ENCODE measurements at places on chromosomes 16 and 17.

GRCh38 chr17:71803656-71804284 lies 317.1 kb upstream of the SOX9 start:
- no peak for DNase-seq

DNA sequence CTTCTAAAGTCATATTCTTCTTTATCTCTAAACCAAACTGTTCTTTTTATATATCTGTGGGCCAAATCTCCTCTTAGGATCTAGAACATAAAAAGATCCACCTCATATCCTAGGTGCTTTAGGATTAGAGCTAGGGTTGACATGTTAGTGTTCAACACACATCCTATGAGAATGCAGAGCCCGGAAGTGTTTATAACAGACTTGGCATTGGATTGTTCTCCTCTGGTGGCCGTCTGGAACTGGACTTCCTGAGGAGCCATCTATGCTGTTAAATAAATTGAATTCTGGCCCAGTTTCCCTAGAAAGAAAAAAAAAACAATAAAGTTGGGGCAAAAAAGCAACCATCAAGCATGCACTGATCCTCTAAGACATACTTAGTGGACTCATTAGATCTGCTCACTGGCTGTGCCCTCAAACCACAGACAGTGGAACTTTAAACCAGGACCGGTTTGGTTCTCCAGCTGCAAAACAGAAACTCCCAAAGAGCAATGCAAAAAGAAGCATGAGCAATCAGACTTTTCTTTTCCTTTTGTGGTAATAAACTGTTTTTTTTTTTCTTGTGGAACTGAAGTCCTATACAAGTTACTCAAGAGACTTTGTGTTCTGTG lies 182.5 kb downstream of the ZNF18 start:
- no peak for DNase-seq

- no peak for DNase-seq
Measured at GRCh38 chr16:88512728-88513696, 57.2 kb upstream of the ZC3H18 start.

GRCh38 chr16:65418435-65418834 lies 296.6 kb upstream of the CDH11 start:
- no peak for DNase-seq

DNA sequence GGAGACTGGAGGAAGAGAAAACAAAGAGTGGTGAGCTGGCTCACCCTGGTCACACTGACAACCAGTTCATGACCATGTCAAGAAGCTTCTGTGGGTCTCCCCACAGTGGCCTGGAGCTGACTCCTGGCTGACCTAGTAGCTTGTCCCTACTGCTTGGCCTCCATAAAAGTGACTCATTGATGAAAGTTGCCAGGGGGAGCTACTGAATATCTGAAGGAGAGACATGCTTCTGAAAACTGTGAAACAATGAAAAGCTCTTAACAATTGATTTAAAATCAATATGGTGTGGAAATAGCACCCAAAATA lies 22.0 kb downstream of the SMPD3 start:
- DNase-seq: no peak

DNA sequence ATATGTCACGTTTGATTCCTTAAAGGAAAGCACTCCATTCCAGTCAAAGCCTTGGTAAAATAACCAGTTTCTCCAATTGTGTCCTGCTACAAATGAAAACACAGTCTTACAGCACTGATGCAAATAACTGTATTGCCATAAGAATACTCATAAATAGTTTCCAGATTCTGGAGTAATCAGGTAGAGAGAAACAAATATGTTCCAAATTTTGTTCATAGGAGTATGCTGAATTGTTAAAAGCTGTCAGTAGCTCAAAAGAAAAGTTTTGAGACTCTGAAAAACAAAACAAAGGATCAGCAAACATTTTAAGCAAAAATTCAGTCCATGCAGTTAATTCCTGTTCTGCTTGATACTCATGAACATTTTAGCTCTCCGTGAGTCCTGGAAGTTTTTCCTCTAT lies 7.8 kb downstream of the DHRS7B start:
- no peak for DNase-seq

- no peak for DNase-seq
Measured at GRCh38 chr17:63707151-63707550, 7.2 kb upstream of the LIMD2 start.

DNA sequence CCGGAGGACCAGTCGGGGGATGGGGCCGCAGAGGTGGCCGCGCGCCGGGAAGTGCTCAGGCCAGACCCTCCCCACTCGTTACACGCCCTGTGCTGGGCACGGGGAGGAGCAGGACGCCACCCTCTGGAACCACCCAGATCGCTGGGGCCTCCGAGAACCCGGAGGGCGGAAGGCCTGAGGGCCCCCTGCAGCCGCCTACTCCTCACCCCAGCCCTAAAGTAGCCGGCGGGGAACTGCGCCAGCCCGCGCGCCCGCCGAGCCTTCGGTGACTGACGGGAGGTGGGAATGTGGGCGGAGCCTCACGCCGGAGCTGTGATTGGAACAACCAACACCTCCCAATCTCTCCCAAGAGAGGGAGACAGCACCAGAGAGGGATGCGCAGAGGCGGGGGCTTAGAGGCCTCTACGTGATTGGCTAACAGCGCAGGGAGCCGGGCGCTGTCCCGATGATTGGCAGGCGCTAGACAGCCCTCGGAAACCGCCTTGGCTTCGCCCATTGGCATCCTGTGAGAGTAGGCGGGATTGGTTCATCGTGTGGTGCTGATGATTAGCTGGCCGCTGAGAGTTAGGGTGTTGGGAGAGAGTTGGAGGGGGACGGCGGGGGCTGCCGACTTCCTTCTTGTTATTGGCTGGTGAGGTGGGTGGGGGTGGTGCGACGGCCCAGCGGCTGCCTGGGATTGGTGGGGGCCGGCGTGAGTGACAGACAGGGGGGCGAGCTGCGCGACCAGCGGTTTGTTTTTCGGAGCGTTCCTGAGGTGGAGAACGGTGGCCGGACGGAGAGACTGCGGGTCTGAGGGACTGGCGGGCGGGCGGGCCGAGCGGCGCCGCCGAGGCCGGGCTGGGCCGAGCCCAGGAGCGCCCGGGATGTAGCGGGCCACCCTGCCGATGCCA lies at the start of gene MAP3K3:
TSS of gene MAP3K3 (plus strand) at position 734 of the 890 bp plus-strand sequence. CDS start 343 bp downstream, outside the sequence.
- peak; percentile 91 for DNase-seq

DNA sequence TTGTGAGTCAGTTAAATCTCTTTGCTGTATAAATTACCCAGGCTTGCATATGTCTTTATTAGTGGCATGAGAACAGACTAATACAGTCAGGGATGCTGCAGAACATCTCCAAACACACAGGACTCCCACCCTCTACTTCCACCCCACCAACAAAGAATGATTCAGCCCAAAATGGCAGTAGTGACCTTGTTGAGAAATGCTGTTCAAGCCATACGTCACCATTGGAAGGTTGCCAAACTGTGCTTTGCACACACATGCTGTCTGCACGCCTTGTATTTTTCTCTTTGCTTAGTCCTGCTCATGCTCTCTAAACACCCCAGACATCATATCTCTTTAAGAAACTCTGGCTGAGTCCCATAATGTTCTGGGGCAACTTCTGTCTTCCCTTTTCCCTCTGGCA lies 589.6 kb downstream of the WWOX start:
- no peak for DNase-seq

DNA sequence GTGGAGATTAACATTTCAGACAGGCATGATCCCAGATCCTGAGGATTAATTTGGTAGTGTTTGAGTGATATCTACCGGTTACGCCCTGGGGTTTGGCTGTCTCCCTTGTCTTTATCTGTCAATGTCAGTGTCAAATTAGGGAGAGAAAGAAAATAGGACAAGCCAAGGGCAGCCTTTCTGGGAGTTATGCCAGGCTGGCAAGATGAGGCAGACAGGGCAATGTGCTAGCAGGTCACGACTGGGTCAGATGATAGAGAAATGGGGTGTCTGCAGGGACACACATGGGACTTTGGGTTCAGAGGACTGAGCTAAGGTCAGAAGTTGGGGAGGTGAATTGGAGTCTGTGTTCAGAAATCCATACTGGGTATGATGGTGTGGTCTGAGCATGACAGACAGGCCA lies 27.4 kb upstream of the LYRM9 start:
- no peak for DNase-seq

DNA sequence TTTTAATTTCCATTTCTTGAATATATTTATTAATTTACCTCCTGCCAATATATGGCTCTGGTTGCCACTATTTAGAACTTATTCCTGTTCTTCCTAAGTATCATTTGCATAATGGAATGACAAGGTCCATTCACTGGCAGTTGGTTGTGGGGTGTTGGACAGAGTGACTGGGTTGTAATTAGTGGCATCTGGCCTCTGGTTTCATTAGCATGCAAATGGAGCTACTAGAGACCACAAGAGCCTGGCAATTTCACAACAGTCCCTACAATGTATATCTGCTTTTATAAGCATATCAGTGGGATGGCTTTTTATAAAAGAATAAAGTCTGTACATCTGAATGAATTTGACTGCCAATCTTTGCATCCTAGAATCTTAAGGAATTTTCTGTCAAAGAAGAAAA lies 1030.9 kb upstream of the CDH8 start:
- no peak for DNase-seq

- no peak for DNase-seq
Measured at GRCh38 chr17:40363111-40363827, 1.3 kb downstream of the GJD3 start.

DNA sequence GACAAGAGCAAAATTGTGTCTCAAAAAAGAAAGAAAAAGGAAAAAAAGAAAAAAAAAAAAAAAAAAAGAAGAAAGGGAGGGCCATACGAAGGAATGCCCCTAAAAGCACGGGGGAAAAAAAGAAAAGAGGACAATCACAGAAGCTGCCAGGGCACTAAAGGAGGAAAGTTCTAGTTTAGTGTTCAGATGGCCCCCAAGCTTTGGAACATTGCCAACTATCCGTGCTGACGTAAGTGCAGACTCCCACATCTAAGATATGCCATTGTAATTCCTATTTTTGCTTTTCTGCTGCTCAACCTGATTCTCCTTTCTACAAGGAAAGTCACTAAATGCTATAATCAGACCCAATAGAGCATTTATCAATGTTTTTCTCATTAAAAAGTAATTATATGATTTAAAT lies 842.1 kb downstream of the KCNJ2 start:
- DNase-seq: no peak

DNA sequence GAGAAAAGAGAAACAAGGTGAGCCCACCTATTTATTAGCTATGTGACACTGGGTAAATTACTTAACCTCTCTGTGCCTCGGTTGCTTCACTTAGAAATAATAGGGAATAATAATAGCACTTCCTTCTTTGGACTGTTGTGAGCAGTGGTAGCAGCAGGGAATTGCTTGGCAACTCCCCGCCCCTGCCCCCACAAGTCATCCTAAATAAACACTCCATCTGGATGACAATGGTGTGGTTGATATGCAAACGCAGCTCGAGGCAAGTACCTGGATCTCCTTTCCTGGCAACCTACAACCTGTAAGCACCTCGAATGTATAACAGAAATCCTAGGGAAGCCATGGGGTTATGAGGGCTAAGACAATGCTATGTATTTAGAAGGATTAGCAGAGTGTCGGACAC lies 9.1 kb downstream of the TEKT3 start:
- no peak for DNase-seq

GRCh38 chr17:65099941-65100315 lies 37.2 kb upstream of the RGS9 start:
- peak; percentile 27 for DNase-seq

DNA sequence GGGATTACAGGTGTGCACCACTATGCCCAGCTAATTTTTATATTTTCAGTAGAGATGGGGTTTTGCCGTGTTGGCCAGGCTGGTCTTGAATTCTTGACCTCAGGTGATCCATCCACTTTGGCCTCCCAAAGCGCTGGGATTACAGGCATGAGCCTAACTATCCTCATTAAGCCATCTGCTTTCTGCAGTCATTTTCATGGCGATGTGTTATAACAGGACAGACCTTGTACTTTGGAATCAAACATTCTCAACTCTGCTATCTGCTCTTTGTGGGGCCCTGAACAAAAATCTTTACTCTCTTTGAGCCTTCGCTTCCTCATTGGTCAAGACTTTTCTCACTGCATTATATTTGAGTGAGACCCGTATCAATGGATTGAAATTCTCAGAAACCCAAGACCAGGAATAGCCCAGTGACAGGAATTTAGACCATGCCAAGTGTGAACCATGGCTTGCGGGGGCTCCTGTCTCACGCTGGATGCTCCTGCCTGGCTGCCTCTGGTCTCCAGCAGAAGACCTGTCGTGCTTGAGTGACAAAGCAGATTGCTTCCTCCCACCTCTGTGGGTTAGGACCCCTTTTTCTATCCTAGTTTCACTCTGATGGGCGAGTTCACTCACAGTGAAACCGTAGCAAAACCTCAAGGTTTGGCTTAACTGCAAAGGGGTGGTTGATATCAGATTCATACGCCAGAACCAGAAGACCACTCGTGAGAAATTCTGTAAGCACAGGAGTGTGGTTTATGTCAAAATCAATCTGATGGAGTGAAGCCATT lies 519.1 kb downstream of the MAF start:
- no peak for DNase-seq

DNA sequence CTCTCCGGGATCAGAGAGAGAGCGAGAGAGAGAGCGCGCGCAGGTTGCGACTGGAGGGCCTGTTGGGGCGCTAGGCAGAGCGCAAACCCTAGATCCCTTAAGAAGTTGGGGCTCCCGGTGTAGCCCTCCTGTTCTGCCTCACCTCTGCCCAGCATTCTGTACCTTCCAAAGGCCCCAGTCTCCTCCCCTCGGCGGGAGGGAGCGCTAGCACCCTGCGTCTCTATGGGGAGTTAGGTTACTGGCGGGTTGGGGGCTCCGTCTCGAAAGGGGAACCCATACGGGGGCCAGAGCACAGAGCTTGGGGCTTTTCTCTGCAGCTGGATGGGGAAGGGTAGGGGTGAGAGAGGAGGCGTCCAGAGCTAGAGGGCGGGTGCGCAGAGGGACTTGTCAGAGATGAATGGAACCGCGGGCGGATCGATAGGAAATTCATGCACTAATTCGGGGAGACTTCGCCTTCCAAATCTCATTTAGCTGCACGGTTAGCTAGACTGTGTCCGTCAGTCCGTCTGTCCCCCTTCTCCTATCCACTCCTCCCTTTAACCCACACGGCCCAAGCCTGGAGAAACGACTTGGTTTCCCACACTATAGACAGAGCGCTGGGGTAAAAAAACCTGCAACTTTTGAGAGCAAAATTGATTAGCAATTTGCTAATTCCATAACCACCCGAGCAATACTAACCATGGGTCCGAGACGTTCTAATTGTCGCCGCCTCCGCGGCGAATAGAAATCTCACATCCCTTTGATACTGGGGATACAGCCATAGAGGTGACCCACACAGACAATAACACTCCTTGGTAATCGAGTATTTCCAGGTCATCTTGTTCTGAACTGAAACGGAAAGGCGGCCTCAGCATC lies 693 bp upstream of the HOXB4 start:
- no peak for DNase-seq

- DNase-seq: no peak
Measured at GRCh38 chr16:1884155-1884760, 12.3 kb upstream of the MEIOB start.

GRCh38 chr17:2262135-2262587 lies 41.4 kb downstream of the SMG6 start:
- DNase-seq: no peak
